Kidney epithelial cell (primary cell): ENCODE measurements at places on chromosomes 13 and 19.

DNA sequence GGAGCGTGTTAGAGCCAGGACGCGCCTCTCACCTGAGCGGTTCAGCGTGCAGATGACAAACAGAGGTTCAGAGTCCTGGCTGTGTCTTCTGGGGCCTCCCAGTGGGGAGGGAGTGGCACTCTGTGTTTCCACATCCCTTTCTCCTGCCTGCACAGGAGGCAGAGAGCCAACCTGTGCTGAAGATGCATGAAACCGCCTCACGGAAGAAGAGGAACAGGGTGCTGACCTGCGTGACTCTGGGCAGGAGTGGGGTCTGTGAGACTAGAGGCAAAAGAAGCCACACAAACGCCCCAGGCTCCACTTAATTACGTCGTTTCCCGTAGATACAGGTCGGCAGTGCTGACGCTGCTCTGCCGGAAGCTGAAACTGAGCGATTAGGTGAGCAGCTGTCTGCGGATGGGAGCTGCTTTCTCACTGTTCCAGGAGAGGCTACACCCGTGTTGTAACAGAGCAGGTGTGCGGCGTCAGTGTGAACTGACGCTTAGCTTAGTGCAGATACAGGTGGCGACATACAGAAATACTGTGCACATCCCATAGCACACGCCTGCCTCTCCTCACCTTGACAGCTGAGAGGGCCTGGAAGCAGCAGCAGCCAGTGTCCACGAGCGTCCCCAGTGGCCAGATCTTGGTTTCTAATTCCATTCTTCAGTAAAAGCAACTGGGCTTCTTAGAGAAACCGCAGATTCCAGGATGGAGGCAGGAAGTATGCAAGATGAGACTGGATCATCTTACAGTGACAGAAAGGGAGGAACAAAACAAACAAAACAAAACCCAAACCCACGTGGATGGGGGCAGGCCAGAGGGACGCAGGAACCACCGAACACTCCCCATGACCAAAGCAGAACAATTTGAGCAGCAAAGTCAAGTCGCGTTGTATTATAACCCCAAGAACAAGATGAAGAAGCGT lies 37.7 kb upstream of the MCF2L start:
- DNase-seq, result peak; percentile 70

DNA sequence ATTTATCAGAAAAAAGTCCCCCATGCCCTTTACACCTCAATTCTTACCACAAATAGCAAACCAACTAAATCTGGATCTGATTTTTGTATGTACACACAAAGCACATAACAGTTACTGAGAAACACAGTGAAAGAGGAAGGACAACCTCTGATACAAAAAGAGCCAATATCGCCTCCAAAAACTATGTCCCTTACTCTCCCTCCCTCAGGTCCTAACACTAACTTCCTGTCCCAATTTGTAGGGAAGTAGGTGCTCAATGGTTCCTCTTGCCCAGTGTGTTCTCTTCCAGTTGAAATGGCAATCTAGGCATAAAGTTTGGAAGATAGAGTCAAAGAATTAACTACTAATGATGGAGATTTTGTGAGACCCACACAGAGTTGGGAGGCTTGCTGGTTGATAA lies 15.8 kb upstream of the FPR3 start:
- no peak for DNase-seq

DNA sequence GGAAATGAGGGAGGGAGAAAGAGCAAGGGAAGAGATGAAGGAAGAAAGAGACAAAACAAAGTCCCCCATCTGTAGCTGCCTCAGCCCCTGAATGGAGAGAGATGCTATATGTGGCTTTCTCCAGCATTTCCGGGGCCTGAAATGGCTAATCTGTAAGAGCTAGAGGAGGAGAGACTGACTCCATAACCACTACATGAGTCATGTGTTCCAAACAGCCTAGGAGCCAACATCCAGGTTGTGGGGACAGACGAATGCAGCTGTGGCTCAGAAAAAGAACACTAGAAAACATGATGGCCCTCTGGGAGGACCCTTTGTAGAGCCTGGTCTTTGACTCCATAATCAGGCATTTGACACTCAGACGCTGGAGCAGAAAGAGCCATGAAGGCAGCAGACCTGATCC lies 292.0 kb upstream of the ZNF507 start:
- no peak for DNase-seq

DNA sequence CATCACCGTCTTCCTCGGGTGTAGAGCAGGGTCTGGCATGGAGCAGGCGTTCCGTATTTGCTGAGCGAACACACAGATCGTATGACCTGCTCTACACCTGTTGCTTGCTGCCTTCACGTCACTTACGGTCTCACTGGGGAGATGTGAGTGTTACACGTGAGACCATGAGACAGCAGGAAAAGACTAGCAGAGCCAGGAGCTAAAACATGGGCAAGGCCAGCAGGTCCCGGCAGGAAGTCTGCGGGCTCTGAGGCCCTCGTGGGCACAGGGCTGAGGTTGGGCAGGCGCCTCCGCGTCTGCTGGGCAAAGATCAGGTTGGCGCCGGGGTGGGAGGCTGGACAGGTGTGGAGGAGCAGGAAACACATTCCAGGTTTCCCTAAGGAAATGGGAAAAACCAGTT lies 19.7 kb upstream of the GTF3A start:
- DNase-seq, result no peak

GRCh38 chr13:31968473-31968872 lies 63.1 kb upstream of the FRY start:
- DNase-seq, result no peak

DNA sequence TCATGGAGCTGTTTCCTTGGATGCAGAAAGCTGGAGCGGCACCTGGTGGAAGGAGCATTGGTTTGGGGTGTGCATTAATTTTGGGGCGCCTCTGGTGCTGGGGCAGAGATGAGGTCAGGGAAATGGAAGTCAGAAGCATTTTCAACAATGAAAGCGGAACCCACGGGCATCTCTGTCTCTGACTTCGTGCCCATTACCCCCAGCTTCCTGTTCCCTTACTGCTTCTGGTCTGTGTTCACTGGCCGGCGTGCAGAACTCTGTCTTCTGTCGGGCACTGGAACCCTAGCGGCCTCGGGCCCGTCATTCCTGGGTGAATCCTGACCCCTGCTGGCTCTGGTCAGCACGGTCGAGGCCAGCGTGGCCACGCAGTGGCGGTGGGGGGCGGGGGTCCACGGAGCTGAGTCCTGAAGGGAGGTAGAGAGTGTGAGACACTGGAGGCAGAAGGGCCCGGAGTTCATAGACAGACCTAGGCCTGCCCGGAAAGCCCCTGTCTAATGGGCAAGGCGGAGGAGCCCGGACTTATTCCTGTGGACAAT lies 7.9 kb upstream of the LINGO3 start:
- DNase-seq, result no peak

DNA sequence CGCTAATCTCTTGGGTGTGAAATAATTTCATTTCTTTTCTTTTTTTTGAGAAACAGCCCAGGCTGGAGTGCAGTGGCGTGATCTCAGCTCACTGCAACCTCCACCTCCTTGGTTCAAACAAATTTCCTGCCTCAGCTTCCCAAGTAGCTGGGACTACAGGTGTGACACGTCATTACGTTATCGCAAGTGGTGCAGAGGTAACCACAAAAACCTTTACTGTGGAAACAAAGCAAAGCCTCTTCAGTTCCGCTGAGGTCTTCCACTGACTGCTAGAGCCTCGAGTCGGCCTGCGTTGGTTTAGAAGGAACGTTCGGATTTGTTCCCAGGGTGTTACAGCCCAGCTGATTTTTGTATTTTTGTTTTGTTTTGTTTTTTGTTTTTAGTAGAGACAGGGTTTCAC lies 2.0 kb upstream of the ZNF784 start:
- no peak for DNase-seq
